ENCODE measurements at places on chromosomes 11 and 22.

- peak; percentile 78 for DNase-seq
These were observed 5.1 kb upstream of the B4GALNT4 start for GRCh38 chr11:363948-364761.

GRCh38 chr22:28043266-28043665 lies 124.2 kb upstream of the PITPNB start:
- DNase-seq = no peak

DNA sequence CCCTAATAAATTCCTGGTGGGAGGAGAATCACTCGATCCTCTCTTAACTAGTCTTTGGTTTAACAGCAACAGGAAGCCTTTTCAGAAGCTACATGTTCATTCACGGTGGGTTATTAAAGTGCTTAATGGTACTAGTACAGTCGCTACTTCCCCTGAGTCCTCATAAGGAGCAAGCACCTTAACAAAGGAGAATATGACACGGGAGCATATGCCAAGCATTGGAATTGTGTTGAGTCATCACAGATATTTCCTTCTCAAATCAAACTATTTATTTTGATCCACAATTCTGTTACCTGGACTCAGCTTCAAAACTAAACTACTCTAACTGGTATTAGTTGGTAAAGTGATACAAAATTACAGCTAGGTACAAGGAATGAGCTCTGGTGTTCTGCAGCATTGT lies 177.5 kb upstream of the CTSC start:
- DNase-seq = no peak

- DNase-seq = no peak
These were observed 37.2 kb downstream of the MUC5B start for GRCh38 chr11:1260023-1260501.

- DNase-seq = no peak
These were observed 27.0 kb upstream of the CCDC89 start for GRCh38 chr11:85712953-85713352.

- no peak for DNase-seq
These were observed 12.6 kb upstream of the MTFP1 start for GRCh38 chr22:30413001-30413400.

- DNase-seq = no peak
These were observed 12.4 kb upstream of the HPX start for GRCh38 chr11:6453152-6453551.

- no peak for DNase-seq
These were observed 207.5 kb downstream of the PGR start for GRCh38 chr11:100922121-100922520.

DNA sequence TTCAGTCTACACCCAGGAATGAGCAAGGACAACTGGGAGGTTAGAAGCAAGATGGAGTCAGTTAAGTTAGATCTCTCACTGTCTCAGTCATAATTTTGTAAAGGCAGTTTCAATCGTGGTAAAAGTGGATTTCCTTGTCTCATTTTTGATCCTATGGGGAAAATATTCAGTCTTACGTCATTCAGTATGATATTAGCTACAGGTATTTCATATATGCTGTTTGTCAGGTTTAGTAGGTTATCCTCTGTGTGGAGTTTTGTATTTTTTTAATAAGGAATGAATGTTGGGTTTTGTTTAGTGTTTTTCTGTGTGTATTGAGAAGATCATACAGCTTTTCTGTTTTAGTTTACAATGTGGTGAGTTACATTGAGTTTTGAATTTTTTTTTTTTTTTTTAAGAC lies 11.8 kb downstream of the SPECC1L start:
- no peak for DNase-seq

- no peak for DNase-seq
These were observed 84.7 kb upstream of the WNT7B start for GRCh38 chr22:46061501-46062231.

DNA sequence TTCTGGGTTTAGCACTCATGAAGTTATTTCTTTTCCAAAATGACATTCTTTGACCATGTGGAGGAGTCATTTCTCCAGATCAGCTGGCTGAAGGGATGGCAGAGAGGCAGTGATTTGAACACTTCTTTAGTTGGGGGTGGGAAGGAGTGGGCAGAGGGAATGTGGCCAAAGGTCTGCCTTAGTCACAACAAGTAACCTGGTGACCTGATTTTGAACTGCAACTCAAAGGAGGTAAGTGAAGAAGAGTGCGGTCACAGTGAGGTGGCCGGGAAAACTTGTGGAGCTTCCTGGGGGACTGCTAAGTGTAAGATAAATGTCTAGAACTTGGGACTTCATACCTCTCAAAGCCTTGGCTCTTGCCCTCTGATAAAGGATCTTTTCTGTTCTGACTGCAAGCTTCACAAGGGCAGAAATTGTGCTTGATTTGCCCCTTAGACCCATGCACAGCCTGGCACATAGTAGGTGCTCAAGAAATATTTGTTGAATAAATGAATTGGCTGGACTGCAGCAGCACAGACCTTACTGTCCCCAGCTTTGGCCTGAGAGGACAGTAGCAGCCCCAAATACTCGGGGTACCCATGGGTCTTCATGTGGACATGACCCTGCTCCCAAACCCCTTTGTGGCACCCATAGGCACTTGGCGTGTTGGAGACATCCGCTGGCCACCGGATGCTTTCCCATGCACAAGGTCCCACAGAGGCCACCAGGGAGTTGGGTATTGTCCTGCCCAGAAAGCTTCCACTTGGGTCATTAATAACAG lies 99.0 kb upstream of the ALX4 start:
- no peak for DNase-seq

DNA sequence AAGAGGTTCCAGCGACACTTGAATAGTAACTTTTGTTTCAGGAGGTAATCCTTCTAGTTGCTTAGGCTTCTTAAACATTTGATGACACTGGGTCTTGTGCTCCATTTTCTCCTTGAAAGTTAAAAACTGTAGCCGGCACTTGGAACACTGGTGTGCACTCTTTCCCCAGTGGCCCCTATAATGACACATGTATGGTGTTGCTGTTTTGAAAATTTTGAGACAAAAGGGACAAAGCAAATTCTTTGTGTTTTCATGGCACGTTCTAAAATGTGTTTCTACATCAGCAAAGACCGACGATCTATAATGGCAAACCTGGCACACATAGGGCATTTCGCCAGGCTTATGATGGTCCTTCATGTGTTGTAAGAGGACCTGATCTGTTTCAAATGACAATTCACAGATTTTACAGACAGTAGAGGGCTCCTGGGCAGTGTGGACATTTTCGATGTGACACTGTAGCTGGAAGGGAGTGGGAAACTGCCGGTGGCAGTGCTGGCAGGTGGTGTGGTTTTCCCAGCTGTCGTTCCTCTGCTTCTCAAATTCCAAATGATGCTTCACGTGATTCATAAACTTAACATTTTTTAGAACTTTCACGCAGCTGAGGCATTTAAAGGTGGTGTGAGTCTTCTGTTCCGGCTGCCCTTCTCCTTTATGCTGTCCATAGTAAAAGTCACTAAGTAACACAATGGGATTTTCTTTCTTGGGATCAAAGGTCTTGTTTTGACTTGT lies 20.5 kb downstream of the ZNF280B start:
- DNase-seq = no peak

- DNase-seq = peak; percentile 2
These were observed 28.5 kb downstream of the GLB1L2 start for GRCh38 chr11:134360050-134360835.

DNA sequence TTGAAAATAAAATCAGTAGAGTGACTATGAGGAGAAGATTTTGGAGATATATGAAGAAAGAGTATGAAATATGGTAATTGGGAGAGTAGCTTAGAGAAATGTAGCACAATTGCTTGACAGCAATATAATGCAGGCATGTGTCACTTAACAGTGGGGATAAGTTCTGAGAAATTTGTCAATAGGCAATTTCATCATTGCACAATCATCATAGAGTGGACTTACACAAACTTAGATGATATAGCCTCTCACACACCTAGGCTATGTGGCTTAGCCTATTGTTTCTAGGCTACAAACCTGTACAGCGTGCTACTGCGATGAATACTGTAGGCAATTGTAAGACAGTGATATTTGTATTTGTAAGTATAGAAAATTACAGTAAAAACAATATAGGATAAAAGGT lies 573.6 kb downstream of the JRKL start:
- DNase-seq = no peak

GRCh38 chr11:115185931-115186330 lies 318.3 kb downstream of the CADM1 start:
- DNase-seq = no peak

DNA sequence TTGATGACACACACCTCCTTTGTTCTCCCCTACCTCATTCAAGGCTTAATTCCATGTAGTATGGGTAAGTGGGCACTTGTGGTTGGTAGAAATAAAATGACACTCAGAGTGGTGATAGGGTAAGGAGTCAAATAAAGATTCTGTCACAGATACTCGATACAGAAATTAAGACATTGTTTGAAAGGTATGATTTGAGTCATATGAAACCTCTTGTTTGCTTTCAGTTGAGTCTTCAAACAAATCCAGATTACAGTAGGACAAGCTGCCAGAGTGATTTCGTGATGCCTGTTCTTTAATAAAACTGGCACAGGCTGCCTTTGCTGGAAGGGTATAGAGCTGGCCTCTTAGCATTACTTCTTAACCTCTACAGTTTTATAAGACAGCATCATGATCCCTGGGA lies 182.4 kb downstream of the SPON1 start:
- no peak for DNase-seq

DNA sequence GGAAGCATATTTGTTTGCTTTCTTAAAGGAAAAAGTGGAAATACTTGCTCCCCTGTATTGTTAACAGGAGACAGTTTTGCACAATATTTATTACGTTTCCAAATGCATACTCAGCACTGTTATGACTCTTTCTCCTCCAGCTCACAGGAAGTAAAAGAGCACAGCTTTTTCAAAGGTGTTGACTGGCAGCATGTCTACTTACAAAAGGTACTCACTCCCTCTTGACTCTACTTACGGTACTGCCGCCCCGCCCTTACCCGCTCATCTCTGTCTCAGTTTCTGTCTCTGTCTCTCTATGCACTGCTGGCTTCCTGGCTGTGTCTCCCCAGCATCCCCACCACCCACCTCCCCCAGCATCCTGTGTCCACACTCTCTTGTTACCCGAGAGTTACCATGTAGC lies 32.2 kb upstream of the MYO18B start:
- no peak for DNase-seq

DNA sequence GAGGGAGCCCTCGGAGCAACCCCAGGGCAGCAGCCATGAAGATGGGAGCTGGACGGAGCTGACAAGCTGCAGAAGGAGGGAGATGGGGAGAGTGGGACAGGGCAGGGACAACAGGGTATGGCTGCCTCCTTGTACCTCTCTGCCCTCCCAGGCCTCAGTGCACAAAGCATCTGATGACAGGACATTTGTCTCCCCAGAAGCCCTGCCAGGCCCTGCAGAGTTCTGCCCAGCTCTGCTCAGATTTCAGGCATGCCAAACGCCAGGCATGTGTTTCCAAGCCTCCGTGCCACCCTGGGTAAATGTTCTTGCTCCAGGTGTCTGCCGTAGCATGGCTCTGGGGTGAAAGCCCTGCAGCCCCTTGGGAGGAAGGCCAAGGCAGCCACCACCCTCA lies 1.1 kb upstream of the IFITM10 start:
- DNase-seq = no peak

- no peak for DNase-seq
These were observed 55.9 kb downstream of the PPFIA1 start for GRCh38 chr11:70326365-70326811.

DNA sequence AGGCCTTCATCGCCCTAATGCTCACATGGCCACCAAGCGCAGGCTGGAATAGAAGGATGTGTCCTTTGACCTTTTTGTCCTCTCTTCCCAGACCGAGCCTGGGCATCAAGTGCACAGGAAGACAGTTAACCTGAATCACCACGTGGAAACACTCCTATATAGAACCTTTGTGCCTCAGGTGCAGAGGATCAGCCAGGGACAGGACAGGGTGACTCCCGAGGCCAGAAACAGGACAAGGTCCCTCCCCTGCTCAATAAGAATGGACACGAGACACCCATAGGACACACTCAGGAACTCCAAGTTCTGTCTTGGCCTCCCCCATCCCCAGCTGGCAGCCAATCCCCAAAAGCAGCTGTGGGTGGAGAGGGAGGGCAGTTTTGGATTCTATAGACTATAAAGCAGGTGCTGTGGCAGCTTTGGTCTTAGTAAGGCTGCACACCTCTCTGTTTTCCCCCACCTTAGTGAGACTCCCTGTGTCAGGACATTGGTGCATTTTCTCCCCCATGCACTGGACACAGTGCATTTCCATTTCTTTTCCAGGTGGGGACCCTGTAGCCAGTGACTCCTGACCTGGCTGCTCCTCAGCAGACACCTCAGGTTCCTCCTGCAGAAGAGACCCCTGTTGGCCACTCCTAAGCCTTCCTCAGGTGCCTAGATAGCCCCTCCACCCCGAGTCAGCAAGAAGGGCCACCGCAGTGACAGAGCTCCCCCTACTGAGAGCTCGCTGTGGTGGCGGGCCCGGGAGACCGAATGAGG lies 43.6 kb upstream of the POU2AF1 start:
- DNase-seq = peak; percentile 34

GRCh38 chr11:67253872-67254624 lies 12.2 kb upstream of the GRK2 start:
- DNase-seq = no peak

Data from NCI-H1930 (cell line).